Muscle of leg (tissue), 16 donors: ENCODE measurements at places on chromosomes 6 and 20.

DNA sequence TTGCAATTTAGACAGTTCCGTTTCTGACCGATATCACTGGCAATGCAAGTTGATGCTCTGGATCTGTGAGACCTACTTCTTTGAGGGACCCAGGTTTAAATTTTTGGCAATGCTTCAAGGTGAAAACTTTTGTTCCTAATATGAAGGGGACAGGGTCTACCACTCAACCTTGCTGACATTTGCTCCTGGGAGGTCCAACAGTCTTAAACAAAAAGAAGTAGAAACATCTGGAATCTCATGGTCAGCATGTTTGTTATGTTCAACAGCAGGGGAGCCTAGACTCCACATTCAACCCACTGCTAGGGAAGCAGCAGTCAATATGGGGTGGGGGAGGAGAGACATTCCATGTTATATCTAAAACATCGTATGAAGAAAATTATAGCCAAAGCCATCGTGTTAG is 196.4 kb downstream of the SIM1 start:
- no peak for DNase-seq

DNA sequence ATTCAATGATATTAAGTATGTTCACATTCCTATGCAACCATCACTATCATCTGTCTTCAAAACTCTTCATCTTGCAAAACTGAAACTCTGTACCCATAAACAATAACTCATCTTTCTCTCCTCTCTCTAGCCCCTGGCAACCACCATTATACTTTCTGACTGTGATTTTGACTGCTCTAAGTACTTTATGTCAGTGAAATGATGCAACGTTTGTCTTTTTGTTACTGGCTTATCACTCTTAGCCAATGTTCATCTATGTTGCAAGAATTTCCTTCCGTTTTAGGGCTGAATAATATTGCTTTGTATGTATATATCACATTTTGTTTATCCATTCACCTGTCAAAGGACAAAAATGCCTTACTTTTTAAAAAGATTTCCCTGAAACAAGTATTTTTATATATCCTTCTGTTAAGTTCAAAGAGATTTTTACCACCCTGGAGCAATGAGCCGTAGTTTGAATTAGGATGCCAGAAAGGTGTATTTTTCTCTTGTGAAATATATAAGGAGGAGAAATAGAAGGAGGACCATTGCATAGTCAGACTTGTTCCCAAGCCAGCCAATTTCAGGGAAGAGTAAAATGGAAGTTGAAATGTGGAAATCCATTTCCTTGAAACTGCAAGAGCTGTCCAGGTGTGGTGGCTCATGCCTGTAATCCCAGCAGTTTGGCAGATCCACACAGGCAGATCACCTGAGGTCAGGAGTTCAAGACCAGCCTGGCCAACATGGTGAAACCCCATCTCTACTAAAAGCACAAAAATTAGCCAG is 4.0 kb upstream of the CGAS start:
- DNase-seq = no peak

- DNase-seq = no peak
Measured at GRCh38 chr6:42742116-42742894, 3.6 kb downstream of the TBCC start.

- no peak for DNase-seq
Measured at GRCh38 chr6:72420409-72420808, 201.5 kb upstream of the KCNQ5 start.

- no peak for DNase-seq
Measured at GRCh38 chr6:163288066-163288465, 126.5 kb upstream of the QKI start.

DNA sequence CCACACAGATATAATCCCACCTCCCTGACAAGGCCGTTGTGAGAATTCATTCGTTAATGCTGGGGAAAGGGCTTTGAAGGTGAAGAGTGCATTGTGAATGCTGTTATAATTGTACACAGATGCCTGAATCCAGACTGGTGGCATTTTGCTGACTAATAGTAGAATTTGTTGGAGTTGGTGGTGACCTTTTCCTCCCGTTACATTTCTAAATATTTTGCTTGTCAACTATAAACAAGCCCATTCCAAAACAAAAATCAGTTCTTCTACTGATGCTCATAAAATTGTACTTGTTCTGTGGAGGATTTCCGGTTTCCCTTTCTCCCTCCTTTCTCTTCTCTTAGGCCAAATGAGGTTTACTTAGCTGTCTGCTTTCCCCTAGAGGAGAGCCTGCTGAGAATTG is 253.1 kb upstream of the SUPT3H start:
- DNase-seq = no peak

- DNase-seq = no peak
Measured at GRCh38 chr20:24698706-24699206, 229.3 kb downstream of the SYNDIG1 start.

DNA sequence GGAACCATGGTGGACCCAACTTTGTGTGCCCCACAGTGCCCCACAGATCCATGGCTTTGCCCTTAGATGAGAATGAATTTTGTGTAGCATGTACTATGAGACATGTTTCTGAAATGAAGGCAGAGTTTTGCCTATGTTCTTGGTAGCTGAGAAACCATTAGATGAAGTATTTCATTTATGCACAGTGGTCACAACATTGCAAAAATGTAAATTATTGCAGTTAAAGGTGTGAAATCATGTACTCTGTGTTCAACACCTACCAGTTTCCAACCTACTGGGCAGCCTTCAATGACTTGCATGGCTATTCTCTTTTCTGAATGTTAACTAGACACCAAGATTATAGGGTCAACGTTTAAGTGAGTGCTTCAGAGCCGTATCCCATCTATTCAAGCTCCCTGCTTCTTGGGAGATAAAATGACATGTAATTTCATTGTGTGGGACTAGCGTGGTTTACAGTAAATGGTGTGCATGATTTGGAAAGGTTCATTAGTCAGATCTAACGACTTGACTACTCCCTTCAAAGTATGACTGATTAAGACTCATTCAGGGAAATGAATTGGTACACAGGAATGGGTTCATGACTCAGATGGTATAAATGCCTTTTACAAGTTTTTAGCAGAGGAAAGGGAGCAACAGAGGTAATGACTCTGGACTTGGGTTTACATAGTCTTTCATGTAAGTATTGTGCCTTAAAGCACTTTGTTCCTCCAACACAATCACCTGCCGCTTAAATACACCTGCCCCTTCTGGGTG is 106.1 kb upstream of the AKIRIN2 start:
- DNase-seq = no peak

DNA sequence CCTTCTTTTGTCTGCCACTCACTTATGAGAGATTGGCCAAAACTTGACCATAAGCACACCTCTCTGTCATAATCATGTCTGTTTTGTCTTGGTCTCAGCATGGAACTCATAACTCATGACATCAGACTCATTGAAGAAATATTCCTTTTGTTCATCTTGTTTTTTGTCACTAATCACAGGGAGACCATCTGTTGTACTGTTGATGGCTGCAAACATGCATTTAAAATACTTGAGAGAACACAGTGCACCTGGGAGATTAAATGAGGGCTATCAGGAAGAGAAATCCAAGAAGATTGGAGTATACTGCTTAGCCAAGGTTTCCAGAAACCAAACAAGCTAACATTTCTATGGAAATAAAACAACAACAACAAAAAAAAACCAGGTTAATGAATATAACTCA is 689.7 kb downstream of the EPM2A start:
- DNase-seq = no peak

DNA sequence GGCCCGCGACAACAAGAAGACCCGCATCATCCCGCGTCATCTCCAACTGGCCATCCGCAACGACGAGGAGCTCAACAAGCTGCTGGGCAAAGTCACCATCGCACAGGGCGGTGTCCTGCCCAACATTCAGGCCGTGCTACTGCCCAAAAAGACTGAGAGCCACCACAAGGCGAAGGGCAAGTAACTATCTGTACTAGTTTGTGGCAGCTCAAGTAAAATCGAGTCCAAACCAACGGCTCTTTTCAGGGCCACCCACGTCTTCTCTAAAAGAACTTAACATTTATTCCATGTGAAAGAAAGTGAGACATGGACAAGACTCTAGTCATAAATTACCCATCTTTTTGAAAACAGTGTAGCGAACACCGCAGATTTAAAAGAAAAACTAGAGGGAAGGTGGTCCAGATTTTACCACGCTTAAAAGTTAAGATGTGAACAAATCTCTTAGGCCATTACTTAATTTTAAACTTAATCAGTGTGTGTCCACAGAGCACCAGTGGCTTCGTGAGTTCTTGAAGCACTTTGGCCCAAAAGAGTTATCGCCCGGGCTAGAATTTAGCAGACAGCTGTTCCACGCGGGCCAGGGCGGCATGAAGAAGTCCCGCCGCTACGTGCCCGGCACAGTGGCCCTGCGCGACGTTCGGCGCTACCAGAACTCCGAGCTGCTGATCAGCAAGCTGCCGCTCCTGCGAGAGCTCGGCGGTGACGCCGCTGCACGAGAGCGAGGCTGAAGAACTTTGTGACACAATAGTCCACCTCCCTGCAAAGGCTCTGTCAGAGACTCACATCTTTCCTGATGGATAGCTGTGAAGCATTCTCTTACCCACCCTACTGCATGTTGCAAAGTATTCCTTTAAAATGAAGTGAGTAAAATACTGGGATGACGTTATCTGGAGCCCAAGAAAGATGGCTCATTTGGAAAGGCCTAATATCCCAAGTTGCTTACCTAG is 113.9 kb upstream of the PRSS16 start:
- DNase-seq = peak; percentile 77

- no peak for DNase-seq
Measured at GRCh38 chr6:39303425-39304153, 10.6 kb downstream of the KCNK17 start.

DNA sequence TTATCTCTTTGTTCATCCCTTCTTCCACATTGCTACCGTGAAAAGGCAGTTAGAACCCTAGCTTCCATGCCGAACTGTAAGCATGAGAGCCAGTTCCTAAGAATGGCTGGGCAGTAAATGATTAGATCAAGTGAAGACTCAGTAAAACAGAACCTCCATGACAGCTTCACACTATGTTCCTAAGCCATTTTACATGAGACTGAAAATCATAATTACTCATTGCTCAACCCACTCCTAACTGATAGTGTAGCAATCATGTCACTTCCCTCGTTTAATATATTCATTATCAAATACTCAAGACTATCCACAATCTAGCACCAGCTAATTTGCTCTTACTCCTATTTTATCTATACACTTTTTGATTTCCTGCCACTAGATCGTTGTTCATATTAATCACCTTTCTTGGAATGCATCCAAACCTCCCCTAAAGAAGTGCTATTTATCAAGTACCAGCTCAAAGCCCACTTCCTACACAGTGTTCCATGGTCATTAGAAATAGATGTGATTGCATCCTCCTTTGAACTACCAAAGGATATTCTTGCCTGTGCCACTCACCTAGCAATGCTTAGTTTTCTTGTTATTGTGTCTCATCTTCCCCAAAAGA is 6.0 kb downstream of the TMEM30A start:
- DNase-seq = no peak

GRCh38 chr6:167720456-167721285 is 106.0 kb upstream of the AFDN start:
- DNase-seq = peak; percentile 33

DNA sequence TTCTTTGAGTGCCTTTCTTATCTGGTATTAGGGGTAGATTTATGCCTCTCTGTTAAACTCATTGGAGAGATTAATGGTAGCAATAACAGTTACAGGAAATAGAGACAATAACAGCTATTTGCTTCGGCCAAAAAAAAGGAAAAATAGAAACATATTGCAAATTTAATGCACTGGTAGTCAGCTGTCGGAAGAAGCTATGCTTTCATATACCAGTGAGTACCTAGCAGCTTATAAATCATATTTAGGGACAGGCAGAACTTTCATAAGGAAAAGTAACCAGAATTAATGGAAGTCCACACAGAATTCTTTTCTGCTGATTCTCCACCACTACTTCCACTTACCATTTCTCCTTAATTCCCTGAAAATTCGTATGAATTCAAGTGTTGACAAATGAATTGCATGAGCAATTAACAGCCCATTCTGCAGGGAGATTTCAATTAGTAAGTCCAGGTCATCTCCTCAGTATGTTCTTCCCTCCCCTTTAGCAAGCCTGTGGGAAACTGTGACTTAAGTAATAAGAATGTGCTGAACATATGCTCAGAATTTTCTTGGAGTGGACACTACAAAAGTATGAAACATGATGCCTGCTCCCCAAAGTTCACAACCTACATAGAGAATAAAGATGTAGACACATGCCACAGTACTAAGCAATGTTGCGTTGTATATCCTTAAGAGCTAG is 196.7 kb upstream of the KCNQ5 start:
- DNase-seq = peak; percentile 3

DNA sequence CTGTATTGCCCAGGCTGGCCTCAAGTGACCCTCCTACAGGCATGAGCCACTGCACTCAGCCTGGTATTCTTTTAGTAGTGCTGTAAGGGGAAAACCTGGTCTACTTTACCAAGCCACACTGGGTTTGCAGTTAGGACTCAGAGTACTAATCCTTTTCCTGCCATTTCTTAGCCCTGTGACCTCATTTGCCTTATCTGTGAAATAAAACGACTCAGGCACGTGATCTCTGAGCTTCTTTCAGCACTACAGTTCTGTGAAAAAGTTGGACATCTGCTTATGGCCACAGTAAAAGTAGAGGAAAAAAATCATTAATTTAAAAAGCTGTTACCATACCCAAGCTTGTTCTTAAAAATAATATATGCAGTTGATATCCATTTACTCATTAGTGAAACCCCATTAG is 1007.5 kb downstream of the KIF16B start:
- no peak for DNase-seq

DNA sequence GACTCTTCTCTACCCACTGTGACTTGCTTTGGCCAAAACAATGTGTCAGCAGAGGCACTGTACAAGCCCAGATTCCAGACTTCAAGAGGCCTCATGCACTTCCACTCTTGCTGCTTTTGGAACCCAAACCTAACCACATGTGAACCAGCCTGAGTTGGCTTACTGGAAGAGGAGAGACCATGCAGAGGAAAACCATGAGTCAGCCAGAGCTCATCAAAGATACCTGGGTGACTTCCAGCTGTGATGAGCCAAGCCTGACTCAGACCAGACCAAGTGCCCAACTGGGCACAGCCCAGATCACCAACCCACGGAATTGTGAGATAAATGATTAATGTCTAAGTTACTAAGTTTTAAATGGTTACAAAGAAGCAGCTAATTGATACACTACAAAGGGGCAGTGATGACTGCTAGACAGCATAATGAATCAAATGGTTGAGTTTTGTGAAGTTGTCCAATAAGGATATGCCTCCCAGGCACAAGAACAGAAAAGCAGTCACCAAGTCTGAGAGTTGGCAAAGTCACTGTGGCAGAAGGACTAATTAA is 16.2 kb upstream of the BEND6 start:
- no peak for DNase-seq

- no peak for DNase-seq
Measured at GRCh38 chr20:35901678-35902544, 52.4 kb downstream of the SCAND1 start.

GRCh38 chr6:99741092-99741491 is 134.5 kb downstream of the PRDM13 start:
- no peak for DNase-seq
